RPMI8226 (cell line): ENCODE measurements at places on chromosomes 5 and 9.

GRCh38 chr9:127828262-127829031 is 25.8 kb downstream of the FPGS start:
- DNase-seq = no peak

- no peak for DNase-seq
Observed at GRCh38 chr5:128403333-128403732, 134.7 kb downstream of the FBN2 start.

GRCh38 chr9:121631978-121632418 is 19.4 kb upstream of the DAB2IP start:
- DNase-seq = no peak

DNA sequence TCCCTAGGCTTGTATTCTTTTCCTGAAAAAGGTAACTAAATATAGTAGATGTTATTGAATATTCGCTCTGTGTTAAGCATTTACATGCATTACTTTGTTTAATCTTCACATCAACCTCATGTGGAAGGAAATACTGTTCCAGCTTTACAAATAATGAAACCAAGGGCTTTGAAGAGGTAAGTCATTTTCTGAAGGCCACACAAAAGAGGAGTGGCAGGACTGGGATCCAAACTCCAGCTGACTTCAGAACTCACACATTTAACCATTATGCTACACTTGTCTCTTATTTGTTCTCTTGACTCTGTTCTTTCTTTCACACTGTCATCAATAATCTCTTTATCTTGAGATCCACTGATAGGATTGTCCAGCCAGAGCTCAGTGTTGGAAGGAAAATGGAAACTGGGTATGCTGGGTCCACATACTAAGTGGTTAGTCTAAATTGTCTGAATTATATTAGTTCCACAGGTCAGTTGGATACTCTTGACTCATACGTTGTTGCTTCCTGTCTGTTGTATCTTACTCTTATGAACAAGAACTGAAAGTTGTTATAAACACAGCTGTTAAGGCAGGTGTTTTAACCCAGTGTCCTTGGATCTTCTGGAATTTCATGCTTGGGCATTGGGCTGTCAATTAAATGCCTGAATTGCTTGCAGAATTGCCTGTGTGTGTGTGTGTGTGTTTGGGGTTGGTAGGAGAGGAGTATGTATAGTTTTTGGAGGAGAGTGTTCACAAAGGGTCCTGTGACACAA is 65.6 kb downstream of the TLE4 start:
- DNase-seq = no peak
